Mucosa of gallbladder (tissue), 1 donor: ENCODE measurements at places on chromosomes 1 and 21.

GRCh38 chr1:199580300-199580699 is 447.2 kb upstream of the NR5A2 start:
- DNase-seq, result no peak

GRCh38 chr1:145994391-145995120 is 1.8 kb downstream of the TXNIP start:
- no peak for DNase-seq

- DNase-seq, result peak; percentile 19
Observed at GRCh38 chr1:62407398-62408009, 29.3 kb upstream of the USP1 start.

DNA sequence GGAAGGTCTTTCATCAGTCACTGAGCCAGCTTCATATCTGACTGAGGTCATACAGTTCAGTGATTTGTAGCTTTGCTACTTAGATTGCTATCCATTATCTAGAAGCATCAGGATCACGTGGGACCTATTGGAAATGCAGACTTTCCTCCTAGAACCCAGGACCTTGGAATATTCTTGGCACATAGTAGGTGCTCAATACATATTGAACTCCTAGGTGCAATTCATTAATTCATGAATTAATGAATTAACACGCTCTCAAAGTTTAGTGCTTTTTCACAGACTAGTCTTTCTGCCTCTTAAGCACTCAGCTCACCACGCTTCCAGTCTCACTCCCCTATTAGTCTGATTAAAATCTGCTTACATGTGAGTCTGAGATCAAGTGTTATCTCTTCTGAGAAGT is 12.1 kb downstream of the METTL18 start:
- DNase-seq, result no peak

DNA sequence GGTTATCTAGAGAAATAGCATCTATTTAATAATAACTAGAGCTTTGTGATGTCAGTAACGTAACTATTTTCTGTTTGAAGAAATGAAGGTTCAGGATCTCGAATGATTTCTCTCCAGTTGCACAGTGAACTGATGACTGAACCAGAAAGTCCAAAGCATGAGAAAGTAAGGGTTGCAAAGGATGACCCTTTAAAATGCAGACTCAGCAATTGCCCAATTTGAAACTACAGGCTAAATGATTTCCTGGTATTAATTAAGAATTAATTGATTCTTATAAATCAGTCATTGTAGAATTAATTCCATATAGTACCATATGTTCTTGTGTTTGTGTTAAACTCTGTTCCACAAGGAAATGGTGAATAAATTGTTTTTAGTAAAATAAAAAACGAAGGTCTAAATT is 318.6 kb downstream of the NFIA start:
- no peak for DNase-seq

DNA sequence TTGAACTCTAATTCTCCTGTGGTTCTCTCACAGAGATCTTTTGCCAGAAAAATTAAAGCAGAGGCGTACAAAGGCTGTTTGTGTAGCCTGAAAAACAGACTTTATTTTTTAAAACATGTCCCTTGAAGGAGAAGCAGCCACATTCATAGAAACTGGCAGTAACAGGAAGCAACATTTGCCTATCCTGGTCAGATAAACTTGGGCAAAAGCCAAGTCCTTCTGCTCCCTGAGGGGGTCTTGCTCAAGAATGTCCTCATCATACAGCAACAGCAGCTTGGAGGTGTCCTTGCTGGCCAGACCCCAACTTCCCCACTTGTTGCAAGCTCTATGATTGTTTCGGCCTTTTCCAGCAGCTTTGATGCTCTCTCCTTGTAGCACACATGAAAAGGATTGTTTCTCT is 36.3 kb downstream of the MSTO1 start:
- no peak for DNase-seq

DNA sequence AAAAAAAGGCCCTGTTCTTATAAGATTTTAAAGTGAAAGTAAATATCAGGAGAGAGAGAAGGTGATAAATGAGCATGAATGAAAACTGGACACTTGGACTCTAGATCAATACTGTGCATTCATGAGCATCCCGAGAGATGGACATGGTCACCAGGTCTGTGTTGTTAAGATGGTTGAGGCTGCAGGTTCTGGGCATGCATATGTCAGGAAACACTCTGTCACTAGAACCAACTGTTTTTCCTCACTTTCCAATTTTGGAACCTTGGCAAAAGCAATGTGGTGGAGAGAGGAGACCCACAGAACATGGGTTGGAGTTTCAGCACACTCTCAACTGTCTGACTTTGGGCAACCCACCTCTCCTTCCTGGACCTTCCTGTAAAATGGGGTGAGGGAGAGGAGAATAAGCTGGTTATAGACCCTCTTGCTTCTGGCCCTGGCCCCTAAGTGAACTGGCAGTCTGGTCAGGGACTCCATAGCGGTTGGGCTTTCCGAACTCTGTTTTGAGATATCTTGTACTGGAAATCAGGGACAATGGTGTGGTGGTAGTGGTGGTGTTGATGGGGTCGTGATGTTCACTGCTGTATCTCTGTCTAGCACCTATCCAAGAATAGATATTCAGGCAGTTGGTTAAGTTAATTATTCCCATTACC is 4.2 kb downstream of the MAN1C1 start:
- DNase-seq, result no peak

DNA sequence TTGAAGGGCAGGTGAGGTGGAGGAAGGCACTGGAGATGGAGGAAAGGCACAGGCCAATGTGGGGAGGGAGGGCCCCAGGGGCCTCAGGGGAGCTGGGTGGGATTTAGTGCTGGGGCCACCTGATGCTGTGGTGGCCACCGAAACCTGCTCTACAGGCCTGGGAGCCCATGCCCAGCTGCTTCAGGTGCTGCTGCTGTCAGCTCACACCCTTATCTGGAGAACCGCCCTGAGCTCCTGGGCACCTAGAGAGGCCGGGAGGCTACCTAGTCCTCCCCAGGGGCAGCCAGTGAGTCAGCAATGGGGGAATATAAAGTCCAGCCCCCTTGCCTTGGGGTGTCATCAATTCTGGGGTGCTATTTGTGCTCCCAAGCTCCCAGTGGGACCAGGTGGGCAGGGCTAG is 12.2 kb downstream of the FAM131C start:
- no peak for DNase-seq

GRCh38 chr21:43916691-43917514 is 51.9 kb downstream of the AGPAT3 start:
- DNase-seq, result no peak

GRCh38 chr1:97093741-97094140 is 372.2 kb downstream of the PTBP2 start:
- DNase-seq, result no peak

DNA sequence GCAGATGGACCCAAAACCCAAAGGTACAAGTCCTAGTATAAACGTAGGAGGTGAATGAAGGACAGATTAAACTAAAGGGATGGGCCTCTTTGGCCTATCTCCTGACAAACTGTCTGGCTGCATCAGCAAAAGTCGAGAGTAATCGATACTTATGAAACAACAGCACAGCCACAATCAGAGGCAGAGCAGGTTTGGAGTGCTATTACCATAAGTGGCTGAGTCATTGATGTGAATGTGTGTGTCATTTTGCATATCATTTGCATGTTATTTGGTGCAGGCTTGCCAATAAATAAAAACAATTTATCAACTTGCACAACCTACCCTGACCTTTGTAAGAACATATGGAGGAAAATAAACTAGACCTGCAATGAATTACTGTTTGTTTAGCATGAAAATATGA is 283.1 kb downstream of the NUF2 start:
- no peak for DNase-seq

GRCh38 chr1:4825800-4826450 is 171.5 kb downstream of the AJAP1 start:
- DNase-seq, result no peak

GRCh38 chr21:21997390-21998333 is 999.5 kb downstream of the NCAM2 start:
- DNase-seq, result no peak

DNA sequence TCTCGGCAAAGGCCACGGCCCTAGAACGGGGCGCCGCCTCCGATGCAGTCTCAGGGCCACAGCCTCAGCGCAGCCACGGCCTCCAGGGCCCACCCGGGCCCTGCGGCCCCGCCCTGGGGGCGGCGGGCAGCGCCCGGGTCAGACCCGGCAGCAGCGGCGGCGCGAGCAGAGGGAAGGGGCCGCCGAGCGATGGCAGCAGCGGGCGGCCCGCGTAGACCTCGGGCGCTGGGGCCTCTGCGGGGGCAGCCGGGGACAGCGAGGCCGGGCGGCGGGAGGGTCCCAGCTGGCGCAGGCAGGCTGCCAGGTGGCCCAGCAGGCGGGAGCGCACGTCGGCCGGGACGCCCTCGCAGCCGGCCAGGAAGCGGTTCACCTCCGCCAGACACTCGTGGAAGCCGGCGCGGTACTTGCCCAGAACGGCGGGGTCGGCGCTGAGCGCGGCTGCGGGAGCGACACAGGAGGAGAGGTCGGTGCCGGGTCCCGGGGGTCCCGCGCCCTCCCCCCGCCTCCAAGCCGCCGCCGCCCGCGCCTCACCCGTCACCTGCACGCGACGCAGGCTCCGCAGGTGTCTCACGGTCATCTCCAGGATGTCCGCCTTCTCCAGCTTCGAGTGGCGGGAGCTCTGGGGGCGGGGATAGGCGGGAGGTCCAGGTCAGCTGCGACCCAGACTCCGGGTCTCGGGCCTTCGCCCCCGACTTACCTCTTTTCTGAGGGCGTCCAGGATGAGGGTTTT is 737 bp downstream of the HES4 start:
- no peak for DNase-seq

DNA sequence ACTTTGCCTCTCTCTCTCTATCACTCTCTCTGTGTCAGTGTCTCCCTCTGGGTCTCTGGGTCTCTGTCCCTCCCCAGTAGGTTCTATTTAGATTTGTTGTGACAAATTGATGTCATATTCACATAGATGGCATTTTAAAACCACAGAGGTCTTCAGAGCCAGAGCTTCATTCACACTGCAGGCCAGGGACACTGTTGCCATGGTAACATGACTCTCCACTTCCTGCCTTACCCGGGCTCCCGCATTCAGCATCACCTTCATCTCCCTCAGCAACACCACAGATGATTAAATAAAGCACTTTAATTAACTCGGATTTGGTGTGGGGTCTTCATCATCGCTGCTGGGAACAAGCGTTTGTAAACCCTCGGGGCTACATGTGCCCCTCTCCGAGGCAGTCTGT is 132.6 kb downstream of the ETS2 start:
- DNase-seq, result no peak

DNA sequence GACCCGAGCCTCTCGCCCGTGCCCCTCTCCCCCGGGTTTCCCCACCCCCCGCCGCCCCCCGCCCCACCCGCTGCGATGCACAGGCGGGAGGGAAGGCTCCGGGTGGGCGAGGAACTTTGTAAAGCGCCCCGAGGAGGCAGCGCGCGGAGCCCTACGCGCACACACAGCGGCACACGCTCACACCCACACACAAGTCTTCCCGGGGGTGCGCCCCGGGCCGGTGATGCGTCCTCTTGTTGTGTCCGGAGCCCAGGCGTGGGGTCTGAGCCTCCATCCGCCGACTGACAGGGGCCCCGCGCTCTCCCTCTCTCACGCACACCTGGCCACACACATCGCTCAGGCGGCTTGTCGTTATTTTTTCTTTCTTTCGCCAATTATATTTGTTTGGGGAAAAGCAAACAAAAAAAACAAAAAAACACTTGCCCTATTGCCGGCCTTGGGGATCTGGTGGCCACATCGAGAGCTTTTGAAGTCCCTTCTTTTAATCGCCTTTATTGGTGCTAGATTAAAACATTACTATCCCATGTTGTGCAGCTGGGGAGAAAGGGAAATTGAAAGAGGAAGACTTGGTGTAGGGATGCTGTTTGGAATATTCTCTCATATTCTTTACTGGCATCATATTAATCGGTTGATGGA is 770 bp downstream of the NTNG1 start:
- no peak for DNase-seq

DNA sequence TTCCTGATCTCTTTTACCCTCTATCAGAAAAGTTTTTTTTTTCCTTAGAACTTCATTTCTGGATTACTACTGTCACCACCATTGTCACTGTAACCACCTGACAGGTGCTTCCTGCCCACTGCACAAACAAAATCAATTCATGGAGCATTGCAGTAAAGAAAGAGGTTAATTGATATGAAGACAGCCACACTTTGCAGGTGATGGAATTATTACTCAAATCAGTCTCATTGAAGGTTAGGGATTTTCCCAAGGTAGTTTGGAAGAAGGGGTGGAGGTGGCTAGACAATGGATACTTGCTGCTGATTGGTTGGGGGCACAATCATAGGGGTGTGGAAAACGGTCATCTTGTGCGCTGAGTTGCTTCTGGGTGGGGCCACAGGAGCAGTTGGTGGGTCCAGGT is 230.8 kb upstream of the CACYBP start:
- no peak for DNase-seq

DNA sequence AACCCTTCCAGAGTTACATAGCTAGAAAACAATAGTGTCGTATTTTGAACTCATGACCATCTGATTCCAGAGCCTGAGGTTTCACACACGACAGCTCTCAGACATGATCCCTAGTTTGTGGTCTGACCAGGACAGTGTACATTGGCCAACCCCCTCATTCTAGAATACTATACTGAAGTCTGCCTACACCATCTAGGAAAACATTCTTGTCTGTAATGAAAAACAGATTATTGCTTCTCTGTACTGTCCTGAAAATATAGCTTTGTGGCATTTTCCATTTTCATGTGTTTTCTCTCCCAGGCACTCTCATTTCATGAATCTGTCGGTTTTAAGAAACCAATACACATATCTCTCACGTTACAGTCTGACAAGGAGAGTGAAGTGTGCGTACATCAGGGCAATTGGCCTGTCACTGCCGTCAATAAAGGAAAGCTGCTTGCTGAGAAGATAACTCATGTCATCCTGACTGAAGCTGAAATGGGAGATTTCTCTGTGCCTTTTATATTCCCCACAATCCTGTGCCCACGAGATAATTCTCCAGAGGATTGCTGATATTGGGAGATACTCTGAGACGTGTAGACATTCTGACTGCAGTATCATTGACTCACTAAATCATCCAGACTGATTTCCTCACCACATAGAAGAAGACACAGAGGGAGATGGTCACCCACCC is 585.6 kb downstream of the PLPP3 start:
- no peak for DNase-seq

GRCh38 chr1:966135-966703 is at the start of gene PLEKHN1:
Gene PLEKHN1 (plus strand): TSS chr1:966482. CDS start chr1:966532, 50 bp downstream.
- no peak for DNase-seq

- no peak for DNase-seq
Observed at GRCh38 chr1:57820356-57821095, 396.7 kb upstream of the DAB1 start.
